ENCODE measurements at places on chromosomes 12 and 14.
A peak's percentile ranks its signal among the peaks of the same experiment; 100 is the strongest.

DNA sequence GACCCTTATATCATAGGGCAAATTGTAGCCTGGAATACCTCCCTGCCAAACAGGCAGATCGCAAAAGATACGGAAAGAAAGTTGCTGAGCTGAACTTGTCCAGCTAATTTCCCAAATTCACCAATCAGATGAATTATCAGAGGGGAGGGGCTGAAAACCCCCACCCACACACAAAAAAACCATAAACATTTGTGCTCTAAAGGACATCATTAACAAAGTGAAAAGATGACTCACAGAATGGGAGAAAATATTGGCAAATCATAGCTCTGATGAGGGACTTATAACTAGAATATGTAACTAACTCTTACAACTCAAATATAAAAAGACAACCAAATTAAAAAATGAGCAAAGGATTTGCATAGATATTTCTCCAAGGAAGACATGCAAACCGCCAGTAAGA is 36.3 kb downstream of the PTHLH start:
- peak; percentile 3 for DNase-seq

GRCh38 chr12:65663648-65664047 is 160.6 kb upstream of the HMGA2 start:
- peak; percentile 28 for DNase-seq

DNA sequence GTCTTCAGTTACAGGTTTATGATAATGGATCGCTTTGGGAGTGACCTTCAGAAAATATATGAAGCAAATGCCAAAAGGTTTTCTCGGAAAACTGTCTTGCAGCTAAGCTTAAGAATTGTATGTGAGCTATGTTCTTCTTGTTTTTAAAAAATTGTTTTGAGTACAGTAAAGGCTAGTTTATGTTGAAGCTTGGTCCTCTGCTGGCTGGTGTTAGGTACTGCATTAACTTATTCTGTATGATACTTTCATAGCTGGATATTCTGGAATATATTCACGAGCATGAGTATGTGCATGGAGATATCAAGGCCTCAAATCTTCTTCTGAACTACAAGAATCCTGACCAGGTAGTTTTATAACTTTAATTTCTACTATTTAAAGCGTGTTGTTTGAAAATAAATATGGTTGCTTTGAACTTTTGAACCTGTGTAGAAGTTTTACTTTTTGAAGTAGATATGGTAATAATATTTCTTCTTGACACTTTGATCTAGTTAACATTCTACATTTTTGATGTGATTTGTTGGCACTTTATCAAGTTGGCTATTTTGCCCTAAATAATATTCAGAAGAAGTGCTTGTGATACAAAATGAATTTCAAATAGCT is 55.7 kb downstream of the VRK1 start:
- peak; percentile 45 for DNase-seq

- peak; percentile 76 for DNase-seq
Measured at GRCh38 chr14:20469890-20470602, 840 bp downstream of the PNP start.

GRCh38 chr12:51196547-51196946 is 21.3 kb downstream of the POU6F1 start:
- DNase-seq: no peak
